ENCODE measurements at places on chromosomes 3 and 15. TPM values are rescaled to one million over a fixed set of nuclear protein-coding genes. Genes with fewer than 3 reads are reported as not detected.

GRCh38 chr3:58899953-58900298, 149.9 kb downstream of the CFAP20DC start:
- no peak for DNase-seq

PPP1R14D gene
- total RNA-seq = not detected

BTLA gene
- total RNA-seq = not detected

TRIM42 gene
- not detected for total RNA-seq

SAMMSON gene
- not detected for total RNA-seq

DNA sequence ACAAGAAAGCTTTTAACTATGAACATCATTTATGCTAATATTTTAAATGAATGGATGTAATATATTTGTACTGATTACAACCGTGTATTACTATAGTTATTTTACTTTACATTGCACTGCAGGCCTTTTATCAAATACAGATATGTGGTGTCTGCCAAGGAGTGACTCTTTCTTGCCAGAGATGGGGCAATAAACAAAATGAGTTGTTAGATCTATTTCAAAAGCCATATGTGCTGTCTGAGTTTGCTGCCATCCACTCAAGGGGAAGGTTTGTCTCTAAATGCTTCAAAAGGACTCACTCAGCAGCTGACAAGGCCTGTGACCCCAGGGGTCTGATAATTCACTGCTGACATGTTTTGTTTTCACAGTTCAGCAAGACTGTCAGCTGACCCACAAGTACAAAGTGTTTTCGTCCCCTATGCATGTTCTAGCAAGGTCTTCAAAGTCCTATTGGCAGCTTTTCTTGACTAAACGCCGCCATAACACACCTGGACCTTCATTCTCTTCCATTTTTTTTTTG, 41.3 kb upstream of the ZBED2 start:
- no peak for DNase-seq

GRCh38 chr15:33043636-33044035, 150.9 kb downstream of the FMN1 start:
- DNase-seq = no peak

OXTR gene
- total RNA-seq = 0.26 TPM

- no peak for DNase-seq
These were observed 80.6 kb downstream of the MFSD1 start for GRCh38 chr3:158882445-158882844.

GRCh38 chr15:74397239-74398068, 30.0 kb upstream of the CYP11A1 start:
- DNase-seq = no peak

- no peak for DNase-seq
These were observed 179.1 kb downstream of the THSD4 start for GRCh38 chr15:71294251-71294910.

GRCh38 chr3:110413807-110414748, 657.5 kb upstream of the NECTIN3 start:
- DNase-seq = no peak

DNA sequence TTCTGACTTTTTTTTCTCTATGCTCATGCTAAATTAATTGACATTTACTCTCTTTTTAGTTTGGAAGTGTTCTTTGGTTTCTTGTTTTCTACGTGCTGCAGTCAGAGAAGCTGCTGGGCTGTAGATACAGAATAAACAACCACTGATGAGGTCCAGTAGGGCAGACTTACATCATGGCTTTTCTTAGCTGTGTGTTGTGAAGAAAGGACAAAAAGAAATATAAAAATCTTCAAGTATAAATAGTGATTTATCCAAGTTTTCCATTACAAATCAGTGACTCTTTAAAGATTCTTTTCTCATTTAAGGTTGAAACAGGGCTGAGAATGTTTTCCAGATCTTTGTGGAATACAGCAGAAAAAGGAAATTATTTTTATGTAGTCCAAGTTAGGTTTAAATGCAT, 122.2 kb downstream of the CMSS1 start:
- no peak for DNase-seq

GRCh38 chr3:32002561-32003368, 21.2 kb downstream of the ZNF860 start:
- no peak for DNase-seq

GRCh38 chr3:119326976-119327375, 32.8 kb downstream of the ARHGAP31 start:
- no peak for DNase-seq

- no peak for DNase-seq
These were observed 43.6 kb upstream of the APH1B start for GRCh38 chr15:63233667-63234423.

DNA sequence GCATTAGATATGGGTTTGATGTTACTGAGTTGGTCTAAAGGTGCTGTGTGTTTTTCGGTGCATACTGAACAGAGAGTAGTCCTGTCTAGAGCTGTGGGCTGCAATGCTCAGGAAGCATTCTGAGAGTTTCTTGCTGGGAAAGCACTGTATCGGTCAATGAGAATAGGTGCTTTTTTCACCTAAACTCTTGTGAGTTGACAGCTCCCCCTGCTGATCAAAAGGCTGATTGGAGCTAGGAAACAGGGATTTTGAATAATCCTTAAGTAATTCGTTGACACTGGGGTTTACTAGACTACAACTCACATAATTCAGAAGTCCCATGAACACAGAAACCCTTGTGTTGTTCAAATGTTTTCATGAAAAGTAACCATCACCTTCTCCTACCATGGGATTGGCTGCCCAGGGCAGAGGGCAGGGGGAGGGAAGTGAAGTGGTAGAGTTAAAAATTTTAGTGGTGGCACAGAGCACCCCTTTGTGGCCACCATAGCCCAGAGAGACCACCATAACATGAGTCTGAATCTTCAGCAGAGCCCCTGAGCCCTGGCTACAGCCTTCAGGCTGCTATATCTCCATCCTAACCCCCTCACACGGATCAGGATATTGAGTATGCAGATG, 13.0 kb upstream of the MANF start:
- no peak for DNase-seq

GASK1A gene
- 4.3 TPM for total RNA-seq

DNA sequence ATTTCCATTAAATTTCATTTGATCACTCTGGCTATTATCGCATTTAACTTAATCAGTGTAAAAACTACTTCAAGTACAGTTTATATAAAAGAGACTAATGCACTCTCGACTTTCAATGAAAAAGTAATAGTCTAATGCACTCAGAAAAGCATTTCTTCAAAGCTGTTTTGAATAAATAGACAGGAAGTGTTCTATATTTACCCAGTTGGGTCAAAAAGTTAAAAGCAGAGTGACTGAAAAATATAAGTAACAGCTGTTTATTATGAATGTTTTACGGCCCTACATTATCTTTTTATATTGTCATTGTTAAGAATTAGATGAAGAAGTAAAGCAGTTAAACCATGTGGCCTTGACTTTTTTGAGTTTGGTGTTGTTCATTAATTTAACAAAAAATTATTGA, 391.8 kb downstream of the ZPLD1 start:
- no peak for DNase-seq

DNA sequence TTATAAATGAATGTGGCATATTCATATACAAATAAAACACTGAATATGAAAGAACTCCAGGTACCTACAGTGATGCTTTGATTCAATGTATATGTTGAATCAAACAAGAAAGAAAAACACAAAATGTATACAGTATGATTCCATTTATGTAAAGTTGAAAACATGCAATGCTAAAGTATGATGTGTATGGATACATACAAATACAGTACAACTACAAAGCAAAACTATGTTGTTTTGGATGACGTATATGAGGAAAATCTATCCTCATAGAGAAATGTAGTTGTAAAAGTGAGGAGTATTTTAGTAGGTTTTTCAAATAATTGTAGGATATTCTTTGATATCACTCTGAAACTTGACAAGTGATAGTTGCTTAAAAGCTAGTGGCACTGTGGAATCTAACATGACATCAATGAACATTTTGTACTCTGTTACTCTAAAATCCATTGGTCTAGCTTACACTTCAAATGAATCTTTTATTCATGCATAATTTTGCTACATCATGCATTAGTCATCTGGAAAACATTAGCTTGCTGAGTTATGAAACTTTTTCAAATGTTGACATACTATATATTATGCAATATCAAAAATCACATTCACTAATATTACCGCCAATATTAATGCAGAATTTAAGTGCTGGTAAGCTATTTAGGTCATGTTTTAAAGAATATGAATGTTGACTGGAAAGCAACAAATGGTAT, 278.1 kb upstream of the CHRNA7 start:
- no peak for DNase-seq

- DNase-seq = no peak
These were observed 25.8 kb downstream of the AQP9 start for GRCh38 chr15:58163985-58164384.

- DNase-seq = no peak
These were observed 334.1 kb downstream of the RBMS3 start for GRCh38 chr3:29614954-29615353.

GRCh38 chr3:98359993-98360675, 6.5 kb downstream of the OR5K4 start:
- DNase-seq = peak; percentile 10

DNA sequence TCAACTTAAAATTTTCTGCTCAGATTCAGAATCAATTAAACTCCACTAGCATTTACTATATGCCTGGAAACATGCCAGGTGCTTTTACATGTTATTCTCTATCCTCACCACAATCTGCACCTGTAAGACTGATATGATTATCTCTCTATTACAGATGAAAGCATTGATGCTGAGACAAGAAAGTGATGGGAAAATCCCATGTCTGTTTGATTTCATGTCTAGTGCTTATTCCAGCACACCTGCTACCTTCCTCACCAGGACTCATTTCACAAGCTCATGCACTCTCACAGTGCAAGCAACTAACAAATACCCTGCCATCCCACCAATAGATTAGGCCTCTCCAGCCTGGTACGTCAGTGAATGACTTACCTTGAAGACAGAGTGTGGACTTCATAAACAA, 25.0 kb upstream of the BCL6 start:
- no peak for DNase-seq

DNA sequence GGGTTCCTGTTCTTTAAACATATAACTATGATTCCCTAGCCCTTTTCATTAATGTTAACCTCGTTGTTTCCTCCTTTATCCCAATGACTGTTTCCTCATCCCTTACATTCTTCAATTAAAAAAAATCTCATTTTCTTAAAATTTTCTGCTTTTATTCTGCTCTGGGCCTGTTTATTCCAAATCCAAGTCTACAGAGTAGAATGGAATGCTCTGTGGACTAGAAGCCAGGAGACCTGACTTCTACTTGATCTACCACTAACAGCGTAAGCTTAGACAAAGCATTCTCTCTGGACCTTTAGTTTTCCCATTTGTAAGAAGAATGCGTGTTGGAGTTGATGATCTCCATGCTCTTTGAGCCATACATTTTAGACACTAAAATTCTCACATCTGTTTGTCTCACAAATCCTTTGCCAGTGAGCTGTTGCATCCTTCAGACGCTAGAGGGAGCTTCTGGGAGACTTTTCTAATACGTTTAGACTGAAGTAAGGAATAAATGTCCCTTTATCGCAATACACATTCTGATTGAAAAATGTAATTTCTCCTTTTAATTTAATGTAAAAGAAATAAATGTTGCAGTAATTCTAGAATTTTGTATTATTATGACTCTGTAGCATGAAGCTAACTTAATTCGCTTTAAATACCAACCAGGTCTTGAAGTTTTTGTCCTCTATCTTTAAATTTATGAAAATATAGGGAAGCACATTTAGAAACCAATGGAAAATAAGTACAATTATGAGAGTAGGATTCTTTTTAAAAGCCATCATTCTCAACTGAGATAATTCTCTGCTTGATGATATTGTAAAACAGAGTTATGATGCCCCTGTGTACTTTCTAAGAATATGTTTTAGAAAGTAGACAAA, 21.7 kb upstream of the GMNC start:
- peak; percentile 19 for DNase-seq

DNA sequence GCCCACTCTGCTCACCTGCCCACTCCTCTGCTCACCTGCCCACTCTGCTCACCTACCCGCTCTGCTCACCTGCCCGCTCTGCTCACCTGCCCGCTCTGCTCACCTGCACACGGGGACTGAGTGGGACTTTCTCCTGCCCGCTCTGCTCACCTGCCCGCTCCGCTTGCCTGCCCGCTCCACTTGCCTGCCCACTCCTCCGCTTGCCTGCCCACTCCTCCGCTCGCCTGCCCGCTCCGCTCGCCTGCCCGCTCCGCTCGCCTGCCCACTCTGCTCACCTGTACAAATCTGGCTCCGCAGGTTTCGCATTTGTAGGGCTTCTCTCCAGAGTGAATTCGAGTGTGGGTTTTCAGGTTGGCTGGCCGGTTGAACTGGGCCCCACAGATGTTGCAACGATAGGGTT, 20.0 kb downstream of the BCL6 start:
- peak; percentile 33 for DNase-seq

DNA sequence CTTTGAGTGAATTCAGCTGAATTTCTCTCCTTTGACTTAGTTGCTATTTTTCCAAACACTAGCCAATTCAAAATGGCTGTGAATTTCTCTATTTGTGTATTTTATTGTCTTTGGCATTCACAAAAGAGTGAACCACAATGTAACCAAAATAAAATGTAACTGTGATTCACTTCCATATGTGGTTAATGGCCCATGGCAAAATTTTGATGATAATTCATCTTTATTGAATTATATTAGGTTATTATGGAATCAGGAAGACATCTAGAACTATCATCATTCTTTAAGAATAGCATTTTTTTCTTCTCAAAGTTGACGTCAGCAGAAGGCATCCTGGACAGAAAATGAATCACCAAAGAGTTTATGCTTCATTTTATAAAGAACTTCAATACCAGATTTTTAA, 705.3 kb upstream of the NAALADL2 start:
- no peak for DNase-seq

GRCh38 chr15:96158938-96159337, 171.6 kb upstream of the NR2F2 start:
- no peak for DNase-seq

SAXO2 gene
- 1.9 TPM for total RNA-seq

Data from right cardiac atrium (tissue), 5 donors.